ENCODE measurements at places on chromosomes 3 and 15.

- DNase-seq: no peak
These were observed 20.9 kb upstream of the SSUH2 start for GRCh38 chr3:8665407-8665896.

- DNase-seq: no peak
These were observed 73.7 kb upstream of the PROK2 start for GRCh38 chr3:71858503-71859122.

- DNase-seq: no peak
These were observed 42.1 kb downstream of the ABTB1 start for GRCh38 chr3:127714866-127715265.

GRCh38 chr3:159941038-159942000 is 47.3 kb upstream of the IL12A start:
- no peak for DNase-seq

GRCh38 chr3:4508048-4508981 is 15.2 kb downstream of the ITPR1 start:
- no peak for DNase-seq

DNA sequence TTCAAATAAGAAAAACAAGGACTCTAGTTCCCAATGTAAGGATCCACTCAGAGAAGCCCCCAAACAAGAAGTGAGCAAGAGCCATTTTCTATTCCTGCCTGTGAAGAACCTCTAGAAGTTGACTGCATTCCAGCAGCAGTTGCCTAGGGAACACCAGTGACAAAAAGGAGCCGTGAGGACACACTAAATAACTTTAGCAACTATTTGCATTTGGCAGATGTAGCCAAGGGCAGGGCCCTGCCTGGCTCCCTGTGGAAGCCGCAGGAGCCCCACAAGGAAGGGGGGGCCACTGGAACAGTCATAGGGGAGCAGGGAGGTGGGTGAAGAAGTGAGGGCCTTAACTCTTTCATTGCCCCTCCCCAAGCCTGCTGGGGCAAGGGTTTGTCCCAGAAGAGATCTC is 470.2 kb upstream of the PROK2 start:
- no peak for DNase-seq

DNA sequence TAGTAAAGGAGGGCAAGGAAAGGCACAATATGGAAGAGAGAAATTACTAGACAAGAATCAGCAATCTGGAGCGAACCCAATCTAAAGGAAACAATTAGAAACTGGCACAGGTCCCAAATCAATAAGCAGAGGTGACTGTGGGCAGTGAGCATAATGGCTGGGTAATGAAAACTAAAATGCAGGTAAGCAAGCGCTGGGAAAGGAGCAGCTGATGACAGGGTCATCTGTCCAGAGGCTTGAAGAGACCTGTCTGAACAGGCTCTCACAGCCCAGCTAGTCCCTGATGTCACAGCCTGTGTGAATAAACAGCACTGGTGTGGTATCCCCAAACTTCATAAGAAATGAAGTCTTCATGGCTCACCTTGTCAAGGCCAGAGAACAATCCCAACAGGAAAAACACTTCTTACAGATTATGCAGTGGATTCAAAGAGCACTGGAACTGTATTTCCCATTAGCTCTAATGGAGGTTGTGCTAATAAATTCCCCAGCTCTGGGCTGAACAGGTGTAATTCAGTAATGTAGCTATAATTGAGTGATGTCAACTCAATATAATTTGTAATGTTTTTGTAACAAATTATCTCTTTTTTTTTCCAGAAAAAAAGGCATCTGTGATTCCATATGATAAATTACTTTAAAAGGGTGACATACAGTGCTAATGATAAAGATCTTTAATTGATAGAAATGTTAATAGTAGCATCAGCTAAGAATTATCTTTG is 197.3 kb downstream of the FHIT start:
- DNase-seq: no peak

DNA sequence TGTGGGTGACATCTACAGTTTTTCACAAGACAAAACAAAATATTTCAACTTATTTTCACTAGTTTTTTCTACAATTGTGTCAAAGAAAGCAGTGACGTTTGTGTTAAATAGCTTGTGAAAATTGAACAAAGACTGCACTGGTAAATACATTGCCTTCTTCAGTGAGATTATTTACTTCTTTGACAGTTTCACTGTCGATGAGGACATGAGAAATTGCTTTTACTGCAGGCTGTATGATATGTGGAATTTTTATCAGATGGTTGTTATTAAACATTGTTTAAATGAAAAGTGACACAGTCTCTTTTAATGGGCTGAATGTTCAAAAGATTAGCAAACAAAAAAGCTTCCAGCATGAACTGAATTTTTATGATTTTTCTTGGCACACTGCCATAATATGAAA is 773.9 kb upstream of the CADM2 start:
- DNase-seq: no peak

- no peak for DNase-seq
These were observed 43.2 kb upstream of the UBE2E2 start for GRCh38 chr3:23159929-23160328.

DNA sequence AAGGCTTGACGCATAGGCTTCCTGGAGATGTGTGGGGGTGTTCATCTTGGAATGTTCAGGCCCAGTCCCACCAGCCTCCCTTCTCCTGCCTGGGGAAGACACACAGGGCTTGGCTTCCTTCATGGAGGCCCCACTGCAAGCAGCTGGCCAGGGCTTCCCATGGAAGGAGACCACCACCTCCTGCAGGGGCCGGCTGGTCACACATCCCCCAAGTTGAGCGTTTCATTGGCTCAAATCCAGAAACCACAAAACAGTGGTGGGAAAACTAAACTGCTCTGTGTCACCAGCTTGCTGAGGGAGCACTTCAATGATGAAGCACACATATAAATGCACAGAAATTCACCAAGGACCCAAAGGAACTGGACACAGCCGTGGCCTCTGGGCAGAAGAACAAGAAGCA is 8.3 kb downstream of the IQSEC1 start:
- no peak for DNase-seq

DNA sequence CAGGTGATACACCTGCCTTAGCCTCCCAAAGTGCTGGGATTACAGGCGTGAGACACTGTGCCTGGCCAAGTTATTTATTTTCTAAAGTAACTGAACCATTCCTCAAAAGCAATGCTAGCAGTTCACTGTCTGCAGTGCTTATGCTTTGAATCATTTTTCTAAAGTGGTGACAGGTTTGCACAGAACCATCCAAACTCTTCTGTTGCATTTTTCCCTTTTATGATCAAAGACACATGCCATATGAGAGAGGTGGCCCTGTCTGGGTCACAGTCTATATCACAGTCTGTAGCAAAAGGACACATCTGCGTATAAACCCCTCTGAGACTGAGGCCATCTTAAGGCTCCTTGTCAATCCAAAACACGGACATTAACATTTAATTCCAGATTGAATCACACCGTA is 17.2 kb downstream of the CDCP1 start:
- no peak for DNase-seq

- no peak for DNase-seq
These were observed 7.0 kb downstream of the GPR160 start for GRCh38 chr3:170044795-170045244.

DNA sequence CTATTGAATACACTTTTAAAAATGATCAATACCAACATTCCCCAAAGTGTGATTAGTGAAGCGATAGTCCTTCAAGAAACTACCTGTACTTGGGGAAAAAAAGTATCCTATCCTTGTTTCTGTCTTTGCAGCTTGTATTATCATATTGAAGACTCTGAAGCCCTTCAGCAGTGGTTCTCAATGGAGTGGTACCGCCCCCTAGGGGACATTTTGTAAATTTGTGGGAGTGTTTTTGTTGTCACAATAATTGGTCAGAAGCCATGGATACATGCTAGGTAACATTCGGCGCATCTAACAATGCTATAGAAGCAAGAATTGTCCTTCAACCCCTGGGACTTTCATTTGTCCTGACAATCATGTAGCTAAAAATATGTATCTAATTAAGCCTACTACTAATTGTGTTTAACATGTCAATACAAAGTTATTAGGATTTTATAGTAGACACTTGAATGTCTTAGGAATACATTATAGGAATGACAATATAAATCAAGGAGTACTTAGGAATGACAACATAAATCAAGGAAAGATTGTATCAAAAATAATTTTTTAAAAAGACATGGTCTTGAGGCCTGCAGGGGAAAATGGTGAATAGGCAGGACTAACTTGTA is 53.7 kb downstream of the NMD3 start:
- no peak for DNase-seq

- DNase-seq: no peak
These were observed 215.9 kb upstream of the PEX5L start for GRCh38 chr3:180252683-180253082.

DNA sequence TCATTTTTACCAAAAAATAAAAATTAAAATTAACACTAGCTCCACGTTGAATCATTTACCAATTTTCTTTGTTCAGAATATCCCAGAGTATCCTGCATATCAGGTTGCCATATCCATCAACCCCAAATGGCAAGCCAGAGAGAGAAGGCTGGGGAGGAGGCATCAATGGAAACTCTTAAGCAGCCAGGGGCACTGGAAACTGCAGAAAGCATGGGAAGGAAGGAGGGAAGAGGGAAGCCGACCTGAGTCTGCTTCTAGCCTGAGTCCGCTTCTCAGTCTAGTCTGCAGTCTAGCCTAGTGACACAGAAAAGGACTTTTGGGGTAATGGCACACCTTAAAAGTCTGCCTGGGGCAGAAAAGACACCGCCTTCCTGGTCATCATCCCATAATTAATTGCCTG is 1.6 kb upstream of the MTHFS start:
- no peak for DNase-seq

DNA sequence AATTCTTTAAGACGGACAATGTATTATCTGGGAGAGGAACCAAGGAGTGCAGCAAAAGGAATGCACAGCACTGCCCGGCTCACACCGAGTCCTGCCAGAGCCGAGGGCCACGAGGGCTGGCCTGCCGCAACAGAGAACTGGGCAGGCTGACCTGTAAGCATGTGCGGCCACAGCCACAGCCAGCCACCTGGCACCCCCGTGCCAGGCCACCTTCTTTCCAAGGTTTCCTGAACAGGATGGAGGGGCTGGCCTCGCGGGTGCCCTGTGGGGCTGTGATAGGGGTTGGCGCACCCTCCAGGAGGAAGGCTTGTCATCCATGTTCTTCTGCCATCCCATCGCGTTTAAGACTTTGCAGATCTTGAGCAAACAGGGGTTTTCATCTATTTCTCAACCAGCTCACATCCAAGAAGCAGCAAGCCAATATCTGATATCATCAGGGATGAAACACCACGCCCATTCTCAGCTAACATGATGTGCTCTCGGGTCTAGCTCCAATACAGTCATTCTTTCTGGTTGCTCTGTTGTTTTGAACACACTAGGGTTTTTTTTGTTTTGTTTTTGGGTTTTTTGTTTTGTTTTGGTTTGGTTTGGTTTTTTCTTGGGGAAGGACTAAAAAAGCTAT is 10.2 kb downstream of the CA12 start:
- DNase-seq: no peak

- DNase-seq: no peak
These were observed 40.6 kb downstream of the TPRA1 start for GRCh38 chr3:127549826-127550467.

DNA sequence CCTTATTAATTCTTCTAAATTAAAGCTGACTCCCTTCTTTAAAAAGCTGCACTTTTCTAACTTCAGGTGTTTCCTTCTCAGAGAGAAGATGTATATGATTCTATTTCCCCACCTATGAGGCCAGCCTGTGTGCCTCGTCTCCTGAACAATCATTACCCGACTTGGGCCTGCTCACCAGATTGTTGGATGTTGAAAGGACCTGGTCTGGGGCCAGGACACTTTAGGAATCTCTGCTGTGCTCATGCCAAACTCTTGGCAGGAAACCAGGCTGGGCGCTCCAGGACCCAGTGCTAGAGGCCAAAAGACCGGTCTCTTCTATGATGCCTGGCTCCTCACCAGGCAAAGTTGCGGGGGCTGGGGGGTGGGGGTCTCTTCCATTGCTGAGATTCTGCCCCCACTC is 16.9 kb upstream of the LRRC31 start:
- DNase-seq: no peak

- DNase-seq: no peak
These were observed 23.0 kb downstream of the IGDCC3 start for GRCh38 chr15:65354835-65355172.

DNA sequence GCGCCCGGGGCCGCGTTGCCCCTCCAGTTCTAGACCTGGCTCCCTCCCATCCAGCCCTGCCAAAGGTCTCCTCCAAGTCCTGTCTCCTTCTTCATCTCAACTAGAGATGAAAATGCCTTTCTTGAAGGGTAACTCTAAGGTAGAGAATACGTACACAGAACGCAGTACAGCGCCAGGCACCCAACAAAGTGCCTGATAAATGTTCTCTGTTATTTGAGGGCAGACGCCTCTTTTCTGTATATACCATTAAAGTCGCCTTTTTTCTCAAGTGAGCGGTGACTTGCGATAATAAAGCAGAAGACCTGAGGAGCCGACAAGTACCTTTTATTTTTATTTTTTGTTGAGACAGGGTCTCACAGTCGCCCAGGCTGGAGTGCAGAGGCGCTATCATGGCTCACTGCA is 809 bp downstream of the CRTAP start:
- DNase-seq: no peak

DNA sequence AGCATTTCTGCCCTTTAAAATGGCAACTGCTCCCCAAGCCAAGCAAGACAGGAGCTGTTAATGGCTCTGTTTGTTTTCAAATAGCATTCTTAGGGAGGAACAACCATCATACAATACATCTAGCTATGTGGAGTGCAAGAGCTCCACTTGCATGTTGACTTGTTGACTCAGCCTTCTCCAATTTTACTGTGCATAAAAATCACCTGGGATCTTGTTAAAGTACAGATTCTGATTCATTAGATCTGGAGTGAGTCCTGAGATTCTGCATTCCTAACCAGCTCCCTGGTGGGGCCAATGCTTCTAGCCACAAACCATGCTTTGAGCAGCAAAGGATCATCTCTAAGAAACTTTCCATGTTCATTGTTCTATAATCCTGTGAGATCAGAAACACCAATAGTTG is 171.4 kb downstream of the THRB start:
- no peak for DNase-seq

- no peak for DNase-seq
These were observed 20.9 kb downstream of the SLC6A6 start for GRCh38 chr3:14423197-14423743.

- no peak for DNase-seq
These were observed 4.8 kb downstream of the CLN6 start for GRCh38 chr15:68224546-68225250.

DNA sequence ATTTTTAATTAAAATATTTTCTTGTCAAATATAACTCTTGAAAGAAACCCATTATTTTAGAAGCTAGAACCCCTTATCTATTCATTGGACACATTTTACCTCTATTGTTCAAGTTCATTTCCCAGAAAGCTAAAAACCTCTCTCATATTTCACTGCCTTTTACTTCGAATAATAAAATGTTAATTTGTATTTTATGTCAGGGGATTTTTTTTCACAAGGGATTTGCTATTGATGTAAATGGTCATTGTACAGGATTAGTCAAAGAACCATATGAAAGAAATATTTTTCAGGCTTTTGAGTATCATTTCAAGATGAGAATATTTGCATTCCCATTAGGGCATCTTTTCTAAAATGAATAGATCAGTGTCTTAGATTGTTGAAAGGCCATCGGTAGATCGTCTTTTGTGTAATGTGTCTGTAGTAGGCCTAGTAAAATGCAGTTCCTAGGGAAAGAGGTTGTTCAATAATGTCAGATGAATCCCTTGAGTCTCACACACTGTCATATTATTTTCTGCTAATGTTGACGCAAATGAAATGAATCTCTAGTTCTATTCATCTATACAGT is 114.5 kb downstream of the ROBO1 start:
- no peak for DNase-seq
